ENCODE measurements at places on chromosomes 12 and 14.

DNA sequence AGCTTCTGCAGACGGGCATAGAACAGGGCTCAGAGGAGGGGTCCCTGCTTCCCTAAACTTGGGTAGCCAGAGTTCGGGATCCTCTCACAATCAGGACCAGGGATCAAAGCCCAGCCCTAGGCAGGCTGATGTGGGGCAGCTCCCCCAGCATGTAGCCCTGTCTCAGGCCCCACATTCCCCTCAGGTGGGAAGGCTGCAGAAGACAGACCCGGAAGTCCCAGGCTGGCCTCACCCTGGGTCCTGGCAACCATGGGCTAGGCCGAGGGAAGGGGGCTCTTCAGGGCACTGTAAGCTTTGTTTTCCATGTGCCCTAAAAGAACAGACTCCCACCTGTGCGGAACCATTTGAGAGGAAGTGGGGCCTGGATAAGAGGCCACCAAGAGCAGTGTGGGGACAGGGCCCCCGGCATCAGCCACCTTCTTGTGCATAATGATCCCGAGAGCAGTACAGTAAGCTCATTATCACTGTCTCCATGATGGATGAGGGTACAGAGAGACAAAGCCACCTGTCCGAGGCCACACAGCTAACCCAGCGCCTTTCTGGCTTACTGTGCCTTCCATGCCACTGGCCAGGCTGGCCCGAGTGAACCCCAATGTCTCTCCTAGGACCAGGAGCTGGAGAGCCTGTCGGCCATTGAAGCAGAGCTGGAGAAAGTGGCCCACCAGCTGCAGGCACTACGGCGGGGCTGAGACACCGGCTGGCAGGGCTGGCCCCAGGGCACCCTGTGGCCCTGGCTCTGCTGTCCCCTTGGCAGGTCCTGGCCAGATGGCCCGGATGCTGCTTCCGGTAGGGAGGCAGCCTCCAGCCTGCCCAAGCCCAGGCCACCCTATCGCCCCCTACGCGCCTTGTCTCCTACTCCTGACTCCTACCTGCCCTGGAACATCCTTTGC lies 11.5 kb downstream of the CHGA start:
- DNase-seq, result no peak

DNA sequence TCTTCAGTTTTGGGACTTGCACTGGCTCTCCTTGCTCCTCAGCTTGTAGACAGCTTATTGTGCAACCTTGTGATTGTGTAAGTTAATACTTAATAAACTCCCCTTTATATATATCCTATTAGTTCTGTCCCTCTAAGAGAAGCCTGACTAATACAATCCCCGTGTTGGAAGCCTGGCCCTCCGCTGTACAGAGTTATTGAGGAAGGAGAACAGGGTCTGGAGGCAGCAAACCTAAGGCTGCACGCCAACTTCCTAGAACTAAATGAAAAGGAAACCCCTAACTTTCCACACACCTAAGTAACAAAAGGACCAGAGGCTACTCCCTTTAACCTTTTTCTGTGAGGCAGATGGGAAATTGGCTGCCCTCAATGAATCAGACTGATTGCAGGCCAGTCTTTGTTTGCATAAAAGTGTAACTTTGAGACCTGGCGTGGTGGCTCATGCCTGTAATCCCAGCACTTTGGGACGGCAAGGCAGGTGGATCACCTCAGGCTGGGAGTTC lies 42.6 kb upstream of the LIMA1 start:
- no peak for DNase-seq

- DNase-seq, result no peak
These were observed 39.7 kb downstream of the PLEKHA5 start for GRCh38 chr12:19169222-19169621.

DNA sequence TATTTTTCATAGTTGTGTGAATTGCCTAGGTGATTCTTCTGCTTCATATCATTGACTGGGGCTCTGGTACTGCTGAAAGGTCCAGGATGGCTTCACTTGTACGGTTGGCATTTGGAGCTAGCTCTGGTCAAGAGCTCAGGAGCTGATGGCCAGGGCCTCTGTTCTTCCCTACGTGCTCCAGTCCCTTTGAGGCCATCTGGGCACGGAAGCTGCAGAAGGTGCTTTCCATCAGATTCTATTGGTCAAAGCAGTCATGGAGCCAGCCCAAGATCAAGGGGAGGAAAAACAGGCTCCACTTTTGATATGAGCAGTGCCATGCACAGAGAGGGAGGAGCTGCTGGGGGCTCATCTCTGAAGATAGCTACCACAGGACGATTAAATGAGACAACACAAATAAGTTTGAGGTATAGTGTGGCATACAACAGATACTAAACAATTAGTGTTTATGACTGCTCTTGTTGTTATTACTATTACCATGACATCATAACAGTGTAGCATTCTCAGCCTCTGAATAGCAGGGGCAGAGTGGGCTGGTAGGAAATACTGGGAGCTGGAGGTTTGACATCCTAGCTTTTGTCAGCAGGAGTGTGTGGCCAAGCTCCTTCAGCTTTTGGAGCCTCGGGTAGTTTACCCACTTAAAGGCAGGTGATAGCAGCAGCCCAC lies 10.4 kb downstream of the KRT83 start:
- no peak for DNase-seq

DNA sequence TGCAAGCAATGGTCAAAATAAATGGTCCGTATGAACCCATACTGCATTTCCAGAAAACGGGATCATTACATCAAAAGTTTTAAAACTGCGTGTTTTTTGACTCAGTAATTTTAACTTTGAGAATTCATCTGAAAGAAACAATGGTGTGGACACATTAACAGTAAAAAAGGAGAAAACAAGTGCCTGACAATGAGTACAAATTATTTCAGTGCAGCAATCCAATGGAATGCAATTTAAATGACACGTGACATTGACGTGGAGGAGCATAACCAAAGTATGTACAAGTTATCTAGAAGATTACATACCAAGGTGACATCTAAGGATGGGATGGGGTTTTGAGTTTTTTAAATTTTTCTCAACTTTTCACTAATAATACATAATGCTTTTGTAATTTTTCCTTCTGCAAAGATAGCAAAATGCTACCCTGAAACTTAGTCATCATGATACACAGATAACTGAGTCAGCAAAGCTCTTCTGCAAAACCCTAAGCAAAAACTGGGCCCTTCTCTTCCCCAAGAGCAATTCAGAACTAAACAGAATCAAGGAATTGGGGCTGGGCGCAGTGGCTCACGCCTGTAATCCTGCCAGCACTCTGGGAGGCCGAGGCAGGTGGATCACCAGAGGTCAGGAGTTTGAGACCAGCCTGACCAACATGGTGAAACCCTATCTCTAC lies 20.4 kb downstream of the HNRNPC start:
- DNase-seq, result no peak

DNA sequence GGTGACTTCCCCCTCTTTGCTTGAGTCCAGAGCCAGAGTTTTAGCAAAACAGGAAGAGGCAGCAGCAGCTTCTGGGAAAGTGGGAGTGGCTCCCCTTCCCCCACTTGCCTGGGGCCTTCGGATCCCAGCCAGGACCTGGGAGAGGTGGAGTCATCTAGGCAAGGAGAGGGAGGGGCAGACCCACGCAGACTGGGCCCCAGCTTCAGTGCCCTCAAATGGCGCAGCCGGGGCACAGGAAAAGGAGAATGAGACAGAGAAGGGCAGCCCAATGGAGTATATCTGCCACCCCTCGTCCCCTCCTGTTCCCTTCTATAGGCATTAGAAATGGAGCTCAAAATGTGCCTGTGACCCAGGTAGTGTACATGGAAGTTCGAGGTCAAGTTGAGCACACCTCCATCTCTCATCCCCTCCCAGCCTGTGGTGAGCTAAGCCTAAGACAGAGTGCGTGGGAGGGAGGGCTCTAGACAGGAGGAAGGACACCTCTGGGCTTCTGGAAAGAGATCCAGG lies 9.3 kb upstream of the HDAC7 start:
- DNase-seq, result peak; percentile 88

DNA sequence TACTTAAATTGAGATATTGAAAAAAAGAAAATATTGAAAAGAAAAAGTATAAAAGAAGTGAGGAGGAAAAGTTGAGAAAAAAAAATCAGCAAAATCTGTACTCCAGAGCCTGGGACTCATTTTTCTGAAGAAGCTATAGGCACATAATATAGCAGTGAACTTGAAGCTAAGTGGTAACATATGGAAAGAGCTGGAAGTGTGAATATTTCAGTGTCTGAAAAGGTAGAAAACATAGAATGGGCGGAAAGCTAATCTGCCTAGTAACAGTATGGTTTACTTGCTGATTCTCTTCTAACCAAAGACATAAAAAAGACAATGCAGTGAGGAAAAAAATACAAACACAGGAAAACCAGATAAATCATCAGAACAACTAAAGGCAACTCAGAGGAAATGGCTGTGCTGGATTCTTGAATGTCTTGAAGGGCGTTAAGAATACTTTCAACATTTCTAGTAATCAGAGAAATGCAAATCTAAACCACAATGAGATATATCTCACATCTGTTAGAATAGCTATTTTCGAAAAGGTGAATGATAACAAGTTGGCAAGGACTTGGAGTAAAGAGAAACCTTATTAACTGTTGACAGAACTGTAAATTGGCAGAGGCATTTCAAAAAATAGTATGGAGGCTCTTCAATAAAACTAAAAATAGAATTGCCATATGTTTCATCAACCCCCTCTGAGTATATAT lies 784.6 kb downstream of the LRFN5 start:
- DNase-seq, result no peak

DNA sequence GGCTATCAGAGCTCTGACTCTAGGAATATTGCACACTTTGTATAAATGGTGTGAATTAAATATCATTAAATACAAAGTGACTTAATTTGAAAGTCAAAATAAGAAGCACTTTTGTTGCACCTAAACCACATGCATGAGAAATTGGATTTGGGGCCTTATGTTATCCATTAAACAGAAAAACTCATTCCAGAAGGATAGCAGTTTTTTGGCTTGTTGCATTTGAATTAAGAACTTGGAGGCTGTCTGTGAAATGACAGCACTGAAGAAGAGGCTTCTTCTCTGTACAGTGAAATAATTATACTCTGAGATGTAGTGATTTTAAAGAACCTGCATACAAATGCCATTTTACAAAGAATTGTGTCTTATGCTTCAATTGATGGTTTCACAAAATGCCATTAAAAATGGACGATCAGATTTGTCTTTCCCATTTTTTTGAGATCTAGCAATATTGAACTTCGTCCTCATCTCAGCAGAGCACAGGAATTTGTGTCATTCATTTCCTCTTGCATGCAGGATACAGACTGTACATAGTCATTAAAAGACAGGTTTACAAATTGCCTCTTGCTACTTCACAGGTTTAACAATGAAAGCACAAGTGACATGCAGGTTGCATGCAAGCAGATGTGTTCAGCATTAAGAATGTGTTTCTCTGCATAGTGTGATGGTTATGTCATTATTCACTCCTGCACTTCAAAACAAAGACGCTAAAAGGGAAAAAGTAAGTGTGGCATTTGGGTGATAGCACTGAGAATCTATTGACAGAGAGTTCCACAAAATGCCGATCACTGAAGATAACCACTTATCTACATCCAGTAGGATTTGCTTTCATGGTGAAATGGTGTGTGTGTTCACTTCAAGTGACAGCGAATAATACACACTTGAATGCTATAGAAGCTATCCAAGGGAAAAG lies 35.9 kb upstream of the PYGL start:
- DNase-seq, result no peak

GRCh38 chr12:12510141-12510540 lies 52.5 kb downstream of the DUSP16 start:
- DNase-seq, result no peak

DNA sequence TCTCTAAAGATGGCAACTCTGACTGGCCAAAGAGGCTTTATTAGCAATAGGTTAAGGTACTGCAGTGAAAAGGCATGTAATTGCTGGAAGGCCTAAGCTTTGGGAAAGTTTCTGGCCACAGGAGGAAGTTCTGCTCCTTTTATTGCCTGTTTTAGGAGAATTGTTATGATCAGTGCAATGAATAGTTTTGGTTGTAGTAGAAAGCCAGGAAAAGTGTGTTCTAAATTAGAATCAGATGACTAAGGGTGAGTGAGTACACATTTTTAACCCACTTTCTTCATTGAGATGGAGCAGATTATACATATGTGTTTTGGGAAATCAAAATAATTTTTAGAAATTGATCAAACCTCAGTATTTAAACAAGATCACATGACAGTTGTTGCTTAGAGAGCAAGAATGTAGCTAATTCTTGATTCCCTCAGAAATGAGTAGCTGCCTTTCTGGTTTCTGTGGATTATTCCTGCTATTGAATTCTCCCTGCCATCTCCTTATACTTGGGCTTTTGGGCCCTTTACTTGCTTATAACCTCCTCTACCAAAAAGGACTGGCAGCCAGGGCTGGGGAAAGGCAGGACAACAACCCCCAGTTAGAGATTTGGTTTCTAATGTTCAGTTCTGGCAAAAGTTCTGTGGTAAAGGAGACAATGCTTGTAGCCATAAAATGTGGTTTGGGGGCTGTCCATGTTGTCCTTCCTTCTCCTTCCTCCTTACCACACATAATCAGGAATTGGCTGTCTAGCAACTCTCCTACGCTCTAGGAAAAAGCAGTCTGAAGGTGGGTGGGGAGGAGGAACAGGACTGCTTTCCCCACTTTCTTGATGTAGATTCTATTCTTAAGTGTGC lies 217.1 kb downstream of the SLC38A4 start:
- no peak for DNase-seq

- no peak for DNase-seq
These were observed 179.7 kb downstream of the SLC6A15 start for GRCh38 chr12:84732828-84733340.

DNA sequence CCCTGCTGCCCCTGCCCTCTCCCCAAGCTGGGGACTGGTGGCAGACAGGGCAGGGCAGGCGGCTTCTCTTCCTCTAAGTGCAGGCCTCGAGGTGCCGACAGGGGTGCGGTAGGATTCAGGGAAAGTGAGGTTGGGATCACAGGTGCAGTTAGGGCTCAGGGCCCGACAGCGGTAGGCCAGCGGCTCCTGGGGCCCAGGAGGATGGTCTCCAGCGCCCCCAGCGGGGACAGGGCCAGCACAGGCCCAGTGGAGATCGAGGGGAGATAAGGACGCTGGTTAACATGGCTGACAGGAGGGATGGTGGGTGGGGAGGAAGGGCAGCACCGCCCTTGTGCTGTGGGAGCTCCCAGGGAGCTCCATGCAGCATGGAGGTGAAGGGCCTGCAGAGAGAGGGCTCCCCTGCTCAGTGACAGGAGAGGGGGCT lies 935 bp upstream of the CRIP1 start:
- no peak for DNase-seq

DNA sequence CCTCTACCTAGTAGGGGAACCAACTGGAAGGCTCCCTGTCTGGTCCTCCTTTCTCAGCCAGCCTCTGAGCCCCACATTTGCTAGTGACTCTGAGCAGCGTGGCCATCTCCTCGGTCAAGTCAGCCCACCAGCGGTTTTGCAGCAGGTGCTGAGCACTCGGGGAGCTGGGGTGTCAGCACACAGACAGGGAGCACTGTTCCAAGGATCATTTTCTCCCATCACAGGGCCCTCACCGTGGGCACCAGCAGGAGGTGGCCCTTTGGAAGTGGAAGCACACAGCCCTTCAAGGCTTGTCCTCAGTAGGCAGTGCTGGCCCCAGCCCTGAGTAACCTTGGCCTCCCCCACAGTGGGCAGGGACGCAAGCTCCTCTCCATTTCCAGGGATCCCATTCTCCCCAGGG lies 24.1 kb upstream of the EML1 start:
- no peak for DNase-seq

Measured in coronary artery (tissue), 2 donors.